RCC 7860 (cell line): ENCODE measurements at places on chromosomes 7 and 10.

DNA sequence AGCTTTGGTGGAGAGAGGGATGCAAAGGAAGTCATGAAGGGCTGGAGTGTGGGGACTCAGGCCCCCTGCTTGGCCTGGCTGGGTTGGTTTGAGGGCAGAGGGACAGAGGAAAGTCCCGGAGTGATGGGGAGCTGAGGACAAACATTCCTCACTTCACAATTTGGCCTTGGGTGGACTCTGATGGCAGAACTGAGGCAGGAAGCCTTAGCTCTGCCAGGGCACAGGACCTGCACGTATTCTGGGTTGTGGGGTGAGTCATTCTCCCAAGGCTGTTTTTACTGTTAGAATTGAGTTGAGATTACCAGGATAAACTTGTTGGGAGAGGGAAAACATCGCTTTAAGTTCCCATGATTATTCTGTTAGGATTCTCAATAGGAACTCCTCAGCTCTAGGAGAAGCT, 2.6 kb downstream of the GOLGA7B start:
- DNase-seq, result no peak

GRCh38 chr7:28768577-28769147, 189.5 kb downstream of the TRIL start:
- peak; percentile 44 for DNase-seq

- DNase-seq, result peak; percentile 85
These were observed 79.8 kb downstream of the ABI1 start for GRCh38 chr10:26780793-26781601.

- DNase-seq, result no peak
These were observed 930 bp downstream of the GARIN1A start for GRCh38 chr7:128672927-128673517.

- no peak for DNase-seq
These were observed 281.4 kb upstream of the TAC1 start for GRCh38 chr7:97450516-97450915.

GRCh38 chr10:120480848-120481247, 23.8 kb downstream of the PLPP4 start:
- no peak for DNase-seq

GRCh38 chr7:133040674-133041073, 41.2 kb downstream of the CHCHD3 start:
- DNase-seq, result no peak

DNA sequence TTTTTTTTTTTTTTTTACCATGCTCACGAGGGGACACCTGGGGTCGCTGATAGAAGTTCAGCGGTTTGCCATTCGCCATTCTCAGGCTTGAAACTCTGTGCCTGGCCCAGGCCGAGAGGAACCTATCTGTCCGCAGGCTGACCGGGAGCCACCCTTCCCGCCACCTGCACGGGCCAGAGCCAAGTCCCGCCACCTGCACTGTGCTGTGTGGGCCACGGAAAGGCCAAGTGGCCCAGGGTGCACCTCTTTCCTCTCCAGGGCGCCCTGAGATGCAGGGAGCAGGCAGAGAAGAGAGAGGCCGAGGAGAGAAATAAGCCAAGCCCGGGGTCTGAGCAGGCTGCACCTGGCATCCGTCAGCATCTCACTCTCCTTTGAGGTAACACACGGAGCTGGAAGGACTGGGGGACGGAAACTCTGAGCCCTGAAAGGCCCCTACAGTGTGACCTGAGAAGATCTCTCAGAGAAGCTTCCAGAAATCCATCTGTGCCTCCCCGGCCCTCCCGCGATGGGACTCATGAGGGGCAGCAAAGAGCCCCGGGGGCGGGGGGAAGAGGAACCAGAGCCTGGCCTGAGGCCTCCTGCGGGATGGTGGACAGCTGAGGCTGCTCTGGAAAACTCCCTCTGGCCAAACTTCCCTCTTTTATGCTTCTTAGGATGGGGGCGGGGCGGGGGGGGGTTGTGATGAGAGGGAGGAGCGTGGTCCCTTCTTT, 46.6 kb downstream of the PRKAG2 start:
- no peak for DNase-seq

GRCh38 chr7:69892790-69893189, 294.5 kb downstream of the AUTS2 start:
- no peak for DNase-seq

- DNase-seq, result no peak
These were observed 28.9 kb upstream of the EZH2 start for GRCh38 chr7:148912758-148913541.

- DNase-seq, result no peak
These were observed 44.6 kb downstream of the PHTF2 start for GRCh38 chr7:77843194-77843593.

DNA sequence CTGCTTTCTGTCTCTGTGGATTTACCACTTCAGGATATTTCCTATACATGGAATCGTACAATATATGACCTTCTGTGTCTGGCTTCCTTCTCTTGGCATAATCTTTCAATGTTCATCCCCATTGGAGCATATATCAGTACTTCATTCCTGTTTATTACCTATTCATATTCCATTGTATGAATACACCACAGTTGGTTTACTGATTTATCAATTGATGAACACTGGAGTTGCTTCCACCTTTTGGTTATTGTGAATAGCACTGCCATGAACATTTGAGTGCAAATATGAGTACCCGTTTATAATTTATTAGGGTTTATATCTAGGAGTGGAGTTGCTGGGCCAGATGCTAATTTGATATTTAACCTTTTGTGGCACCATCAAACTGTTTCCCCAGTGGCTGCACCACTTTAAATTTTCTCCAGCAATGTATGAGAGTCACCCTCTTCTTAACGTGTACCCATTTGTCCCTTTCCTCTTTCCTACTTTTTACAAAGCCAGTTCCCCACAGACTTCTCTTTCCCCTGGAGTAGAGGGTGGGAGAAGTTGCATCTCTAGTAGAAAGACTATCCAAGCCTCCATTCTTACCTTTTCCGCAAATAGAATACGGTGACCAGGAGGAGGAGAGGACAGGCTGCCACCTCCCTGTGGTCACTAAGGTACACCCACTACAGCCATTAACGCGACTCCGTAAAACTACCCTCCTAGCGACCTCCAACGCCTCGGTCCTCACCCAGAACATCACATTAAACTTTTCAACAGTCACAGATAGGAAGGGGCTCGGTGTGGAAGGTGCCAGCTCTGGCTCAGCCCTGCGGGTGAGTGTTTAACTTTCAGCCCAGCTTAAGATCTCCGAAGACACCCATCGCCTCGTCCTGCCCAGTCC, 25.6 kb downstream of the SCD start:
- no peak for DNase-seq

DNA sequence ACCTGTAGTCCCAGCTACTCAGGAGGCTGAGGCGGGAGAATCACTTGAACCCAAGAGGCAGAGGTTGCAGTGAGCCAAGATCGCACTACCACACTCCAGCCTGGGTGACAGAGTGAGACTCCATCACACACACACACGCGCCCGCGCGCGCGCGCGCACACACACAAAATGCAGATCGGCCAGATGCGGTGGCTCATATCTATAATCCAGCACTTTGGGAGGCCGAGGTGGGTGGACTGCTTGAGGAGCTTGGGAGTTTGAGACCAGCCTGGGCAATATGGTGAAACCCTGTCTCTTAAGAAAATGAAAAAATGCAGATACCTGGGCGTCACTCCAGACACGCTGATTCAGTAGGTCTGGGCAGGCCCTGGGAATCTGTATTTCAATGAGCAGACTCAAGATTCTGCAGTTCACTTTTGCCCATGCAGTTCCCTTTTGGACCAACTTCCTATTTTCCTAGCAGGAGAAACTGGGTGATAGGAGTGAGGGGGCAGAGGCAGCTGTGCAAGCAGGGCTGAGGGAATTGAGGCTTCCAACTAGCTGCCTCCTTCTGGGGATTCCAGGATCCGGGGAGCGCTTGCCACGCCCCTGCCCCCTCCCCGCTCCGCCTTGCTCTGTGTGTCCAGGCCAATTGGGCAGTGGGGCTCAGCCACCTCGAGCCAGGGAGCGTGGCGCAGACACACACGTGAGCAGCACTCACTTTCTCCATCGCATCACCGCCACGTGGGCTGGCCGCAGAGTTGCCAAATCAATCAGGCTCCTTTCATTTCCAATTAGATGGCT, 173.6 kb downstream of the SH3PXD2A start:
- DNase-seq, result no peak

GRCh38 chr7:139105484-139105883, 4.0 kb downstream of the ZC3HAV1 start:
- DNase-seq, result no peak

DNA sequence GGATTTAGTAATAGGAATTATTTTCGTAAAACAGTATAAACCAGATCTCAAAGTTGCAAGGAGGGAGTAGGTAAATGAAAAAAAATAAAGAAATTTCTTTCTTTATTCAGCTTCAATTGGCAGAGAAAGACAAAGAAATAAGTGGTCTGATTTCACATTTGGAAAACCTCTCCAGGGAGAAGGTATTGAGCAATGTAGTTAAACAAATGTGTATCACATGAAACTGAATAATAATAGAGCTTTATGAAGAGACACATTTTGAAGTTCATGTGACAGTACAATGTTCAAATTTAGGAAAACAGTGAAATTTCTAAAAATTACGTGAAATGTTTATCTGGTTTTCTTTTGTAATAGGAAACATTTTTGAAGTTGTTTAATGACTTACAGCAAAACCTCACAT, 63.0 kb downstream of the TAX1BP1 start:
- no peak for DNase-seq

GRCh38 chr7:103396471-103396870, 49.0 kb downstream of the PSMC2 start:
- no peak for DNase-seq

DNA sequence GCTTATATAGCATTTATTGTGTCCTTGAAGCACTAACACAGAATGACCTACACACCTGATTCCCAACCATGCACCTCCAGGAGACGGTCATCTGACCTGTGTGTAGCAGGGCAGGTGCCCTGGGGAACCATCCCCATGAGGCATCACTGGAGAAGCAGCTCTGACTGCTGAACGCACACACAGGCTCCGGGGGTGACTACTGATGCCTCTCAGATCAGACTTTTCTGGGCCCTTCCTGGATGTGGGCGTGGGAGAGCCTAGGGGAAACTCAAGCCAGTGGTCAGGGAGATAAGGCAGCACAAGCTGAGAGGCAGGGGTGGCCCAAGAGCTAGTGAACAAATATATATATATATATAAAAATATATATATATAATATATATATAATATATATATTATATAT, 37.6 kb downstream of the CPXM2 start:
- DNase-seq, result no peak

DNA sequence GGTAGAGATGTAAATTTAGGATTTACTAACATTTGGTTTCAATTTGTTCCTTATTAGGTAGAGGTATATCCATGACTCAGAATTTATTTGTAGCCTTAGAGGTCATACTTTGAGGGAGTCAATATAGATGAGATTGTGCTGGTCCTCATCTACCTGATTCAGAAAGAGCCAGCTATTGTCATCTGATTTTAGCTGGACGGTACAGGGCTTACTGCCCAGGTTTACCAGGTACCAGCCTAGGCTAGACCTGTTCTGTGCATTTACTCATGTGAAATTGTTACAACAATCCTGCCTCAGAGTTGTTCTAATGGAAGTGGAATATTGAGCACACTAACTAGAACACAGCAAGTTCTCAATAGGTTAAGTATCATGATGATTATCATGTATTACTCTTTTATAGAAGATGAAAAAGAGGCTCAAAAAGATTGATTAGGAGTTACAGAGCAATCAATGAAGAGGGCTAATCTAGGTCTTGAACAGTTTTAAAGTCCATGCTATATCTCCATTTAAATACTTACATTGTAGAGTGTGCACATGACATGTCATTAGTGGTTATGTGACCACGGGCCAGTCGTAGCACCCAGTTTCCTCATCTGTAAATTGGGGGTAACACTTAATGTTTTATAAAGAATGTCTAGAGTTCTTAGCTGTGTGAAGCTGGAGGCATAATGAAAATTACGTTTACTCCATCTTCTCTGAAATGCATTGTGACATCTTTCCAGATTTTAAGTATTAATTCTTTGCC, 42.1 kb downstream of the TRIM24 start:
- no peak for DNase-seq

GRCh38 chr7:42722716-42723115, 189.2 kb downstream of the C7orf25 start:
- no peak for DNase-seq

DNA sequence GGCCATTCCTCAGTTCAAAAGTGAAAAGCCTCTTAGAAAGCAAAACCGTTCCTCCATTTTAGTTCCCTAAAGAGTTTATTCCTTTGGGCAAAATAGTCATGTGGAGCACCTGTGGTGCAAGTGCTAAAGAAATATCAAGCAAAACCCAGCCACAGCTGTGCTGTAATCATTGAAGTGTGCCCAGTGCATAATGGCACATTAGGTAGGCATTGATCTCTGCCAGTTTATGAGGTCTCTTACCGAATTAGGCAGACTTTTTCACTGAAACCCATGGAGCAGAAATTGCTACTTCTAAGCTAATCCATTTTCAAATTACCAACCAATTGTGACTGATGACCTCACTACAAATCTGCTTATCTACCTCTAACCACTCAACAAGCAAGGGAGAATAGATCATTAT, 97.2 kb upstream of the SEMA3A start:
- no peak for DNase-seq

DNA sequence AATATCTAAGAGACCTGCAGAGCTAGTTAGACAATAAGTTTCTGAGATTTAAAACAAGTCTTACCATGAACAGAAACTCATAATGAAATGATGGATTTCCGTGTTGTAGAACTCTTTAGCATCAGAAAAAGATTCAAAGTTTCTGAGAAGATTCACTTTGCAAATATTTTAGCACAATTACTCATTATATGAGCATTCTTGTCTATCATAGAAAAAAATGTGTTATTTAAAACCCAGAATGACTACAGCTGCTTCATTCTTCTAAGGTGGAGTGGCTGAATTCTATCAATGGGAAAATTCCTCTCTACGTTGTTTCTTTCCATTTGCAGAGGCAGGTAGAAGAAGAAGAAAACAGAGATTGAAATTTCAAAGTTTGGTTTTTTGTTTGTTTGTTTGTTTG, 21.0 kb upstream of the RALA start:
- DNase-seq, result no peak

DNA sequence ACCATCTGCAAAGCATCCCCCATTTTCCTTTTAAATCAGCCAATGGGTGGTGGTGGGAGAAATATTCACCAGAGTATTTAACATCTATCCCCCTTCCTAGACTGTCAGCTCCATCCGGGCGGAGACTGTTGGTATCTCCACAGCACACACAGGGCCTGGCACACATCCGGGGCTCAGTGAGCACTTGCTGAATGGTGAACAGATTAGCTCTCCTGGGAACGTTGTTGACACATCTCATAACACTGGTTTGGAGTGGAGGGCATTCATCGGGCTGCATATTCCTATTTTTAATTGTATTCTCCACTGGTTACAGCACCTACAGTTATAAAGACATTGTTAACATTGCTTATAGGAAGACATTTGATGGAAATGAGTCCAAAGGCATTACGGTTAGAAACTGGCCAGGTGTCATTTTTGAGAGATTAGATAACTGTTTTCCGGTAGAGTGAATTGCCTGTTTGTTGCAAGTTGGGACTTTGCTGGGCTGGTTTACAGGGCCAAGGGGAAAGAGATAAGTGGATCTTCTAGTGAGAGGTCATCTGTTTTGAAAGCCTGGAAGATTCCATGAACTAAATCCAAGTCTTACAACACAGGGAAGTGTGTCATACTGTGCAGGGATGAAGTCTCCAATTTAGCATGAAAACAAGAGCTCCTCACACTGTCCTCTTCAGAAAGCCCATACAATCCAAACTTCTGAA, 101.8 kb downstream of the EGFR start:
- DNase-seq, result no peak
